ENCODE measurements at places on chromosomes 12 and 14.
A peak's percentile ranks its signal among the peaks of the same experiment; 100 is the strongest.

DNA sequence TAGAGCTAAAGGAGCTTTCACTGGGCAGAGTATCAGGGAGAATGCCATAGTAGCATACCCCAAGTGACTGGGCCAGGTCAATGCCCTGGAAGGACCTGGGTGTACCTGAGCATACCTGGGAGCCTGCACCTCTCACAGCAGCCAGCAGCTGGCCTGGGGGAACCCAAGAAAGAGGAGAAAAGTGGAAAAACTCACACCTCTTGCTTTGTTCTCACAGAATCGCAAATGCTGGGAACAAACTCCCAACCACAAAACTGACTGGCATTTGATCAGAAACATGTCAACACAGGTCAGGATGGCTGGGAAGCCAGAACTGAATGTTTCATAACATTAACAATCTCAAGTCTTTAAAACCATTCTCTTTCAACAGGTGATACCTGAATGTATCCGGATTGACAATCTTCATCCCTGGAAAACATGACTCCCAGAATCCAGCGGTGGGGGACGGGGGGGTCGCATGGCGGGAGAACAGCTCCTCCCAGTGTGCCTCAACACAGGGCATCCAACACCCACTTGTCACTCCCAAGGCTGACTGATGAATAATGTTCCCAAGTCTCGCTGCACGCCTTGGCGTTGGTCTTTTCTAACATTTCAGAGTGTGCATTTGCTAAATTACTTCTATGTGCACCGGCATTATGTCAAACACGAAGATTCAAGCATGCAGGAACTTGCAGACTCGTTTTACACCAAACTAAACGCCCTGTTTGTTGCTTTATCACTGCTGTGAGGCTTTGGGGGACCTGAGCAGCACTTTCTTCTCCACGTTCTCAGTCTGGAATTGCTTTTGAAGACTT, 7.9 kb downstream of the FOXN3 start:
- peak; percentile 56 for DNase-seq

- no peak for DNase-seq
Observed at GRCh38 chr12:116294454-116295165, 17.1 kb upstream of the MED13L start.

- no peak for DNase-seq
Observed at GRCh38 chr12:98224584-98225221, 290.7 kb upstream of the TMPO start.

DNA sequence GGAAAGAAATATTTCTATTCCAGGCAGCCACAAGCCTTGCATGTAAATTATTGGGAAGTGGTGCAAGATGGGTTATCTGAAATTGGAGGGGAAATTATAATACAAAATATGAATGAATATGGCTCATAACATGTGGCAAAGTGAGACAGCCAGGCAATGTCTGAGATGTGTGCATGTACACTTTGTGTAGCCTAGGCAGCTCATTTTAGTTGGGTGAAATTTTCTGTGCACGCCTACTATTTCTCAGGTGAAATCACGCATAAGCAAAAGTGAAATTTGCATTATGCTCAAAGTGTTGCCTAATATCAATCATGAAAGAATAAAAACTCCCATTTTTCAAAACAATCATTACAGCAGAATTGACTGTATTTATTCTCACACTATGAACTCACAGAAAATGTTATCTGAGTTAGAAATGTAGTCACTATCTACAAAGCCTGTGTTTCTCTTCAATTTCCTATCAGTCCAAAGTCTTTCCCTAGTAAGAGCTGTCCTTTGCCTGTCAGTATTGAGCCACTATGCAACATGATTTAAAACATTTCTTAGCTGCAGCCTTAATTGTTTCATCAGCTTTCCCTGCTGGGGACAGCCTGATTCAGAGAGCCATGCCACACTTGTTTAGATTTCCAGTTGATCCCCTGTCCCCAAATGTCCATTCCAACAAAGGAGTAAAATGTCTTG, 80.7 kb downstream of the EPS8 start:
- DNase-seq: no peak

DNA sequence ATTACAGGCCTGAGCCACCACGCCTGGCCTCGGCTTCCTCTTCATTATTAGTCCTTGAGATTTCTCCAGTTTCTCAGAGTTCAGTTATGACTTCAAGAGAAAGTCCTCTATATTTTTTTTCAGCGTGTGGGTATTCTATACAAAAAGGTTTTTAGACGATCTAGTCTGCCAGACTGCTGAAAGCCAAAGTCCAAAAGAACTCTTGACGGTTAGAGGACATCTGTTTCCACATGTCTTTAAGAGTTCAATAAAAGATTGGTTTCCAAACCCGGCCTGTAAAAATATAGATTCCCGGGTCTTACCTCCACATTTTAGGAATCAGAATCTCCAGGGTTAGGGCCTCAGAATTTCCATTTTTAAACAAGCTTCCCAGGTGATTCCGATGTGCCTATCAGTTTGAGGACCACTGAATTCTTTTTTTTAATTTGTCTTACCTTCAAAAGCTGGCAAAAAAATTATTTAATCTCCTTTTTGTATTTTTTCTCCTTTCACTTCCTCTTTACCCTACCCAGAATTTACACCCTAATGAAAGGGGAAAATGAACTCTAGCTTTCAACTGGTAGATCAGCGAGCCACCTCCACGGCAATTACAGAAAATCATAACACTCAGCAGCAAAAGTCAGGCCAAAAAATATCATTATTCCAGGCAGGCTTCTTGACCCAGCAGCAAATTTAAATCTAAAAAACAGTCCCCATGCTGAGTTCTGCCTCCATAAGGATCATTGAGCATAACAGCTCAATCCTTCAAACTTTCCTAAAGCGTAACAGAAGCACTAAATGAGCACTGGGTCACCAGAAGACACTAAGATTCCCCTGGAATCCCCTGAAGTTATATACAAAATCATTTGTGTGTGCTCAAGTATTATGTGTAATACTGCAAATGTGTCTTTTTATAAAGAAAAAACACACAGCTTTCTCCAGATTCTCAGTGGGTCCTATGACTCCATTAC, 8.7 kb downstream of the NT5DC3 start:
- no peak for DNase-seq

DNA sequence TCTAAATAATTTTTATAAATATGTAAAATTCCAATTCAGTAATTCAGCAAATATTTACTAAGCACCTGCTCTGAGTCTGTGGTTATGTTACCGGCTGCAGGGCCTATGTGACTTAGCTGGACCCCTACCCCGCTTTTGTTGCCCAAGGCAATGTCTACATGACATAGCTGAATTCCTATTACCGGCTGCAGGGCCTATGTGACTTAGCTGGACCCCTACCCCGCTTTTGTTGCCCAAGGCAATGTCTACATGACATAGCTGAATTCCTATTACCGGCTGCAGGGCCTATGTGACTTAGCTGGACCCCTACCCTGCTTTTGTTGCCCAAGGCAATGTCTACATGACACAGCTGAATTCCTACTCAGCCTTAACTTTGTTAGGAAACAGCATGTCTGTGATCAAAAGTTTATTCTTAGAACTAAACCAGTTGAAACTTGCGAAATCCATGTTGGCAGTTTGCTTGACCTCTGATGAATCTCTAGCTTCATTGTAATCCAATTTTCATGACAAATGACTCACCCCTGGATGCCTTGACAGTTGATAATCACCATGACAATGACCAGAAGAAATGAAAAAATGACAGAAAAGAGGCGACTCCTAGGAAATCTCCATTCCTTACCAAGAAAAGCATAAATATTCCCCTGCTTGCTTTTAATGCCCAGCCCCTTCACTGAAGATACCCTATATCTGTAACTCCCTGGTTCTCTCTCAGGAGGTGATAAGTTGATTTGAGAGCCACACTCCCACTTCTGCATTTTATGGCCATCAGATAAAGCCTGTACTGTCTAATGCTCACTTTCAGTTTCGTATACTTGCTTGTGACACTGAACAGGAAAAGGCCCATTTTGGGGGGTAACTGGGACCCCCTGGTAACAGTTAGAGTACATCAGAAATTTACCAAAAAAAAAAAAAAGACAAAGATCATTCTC, 148.4 kb upstream of the SYT10 start:
- DNase-seq: peak; percentile 96

DNA sequence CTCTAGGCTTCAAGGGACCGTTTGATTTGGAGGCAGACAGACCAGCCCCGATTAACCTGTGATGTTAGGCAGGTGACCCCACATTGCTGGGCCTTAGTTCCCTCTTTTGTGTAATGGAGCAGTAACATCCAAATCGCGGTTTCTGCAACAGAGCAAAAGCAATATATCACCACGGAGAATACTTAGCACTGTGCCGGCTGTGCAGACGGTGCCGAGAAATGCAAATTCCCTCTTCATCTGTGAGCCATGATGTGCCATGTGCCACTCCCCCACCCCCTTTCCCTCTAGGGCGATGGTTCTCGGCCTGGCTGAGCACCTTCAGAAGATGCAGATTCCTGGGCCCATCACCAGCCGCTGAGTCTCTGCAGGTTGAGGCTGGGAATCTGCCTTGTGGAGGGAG, 10.9 kb downstream of the BCL7A start:
- no peak for DNase-seq

DNA sequence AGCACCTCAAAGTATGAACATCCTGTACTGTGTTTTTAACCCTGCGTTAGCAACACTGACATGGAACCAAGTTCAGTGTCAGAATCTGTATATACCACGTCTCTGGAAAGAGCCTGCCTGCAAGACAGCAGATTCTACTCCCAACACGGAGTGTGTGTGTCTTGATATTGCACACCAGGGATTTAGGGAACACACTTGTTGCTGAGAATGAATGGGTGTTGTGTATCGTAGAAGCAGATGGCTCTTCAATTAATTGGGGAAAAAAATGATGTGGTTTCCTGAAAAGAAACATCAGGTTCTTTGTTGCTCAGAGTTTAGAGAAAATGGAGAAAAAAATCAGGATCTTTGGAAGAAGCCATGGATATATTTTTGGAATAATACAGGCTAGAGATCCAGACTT, 170.8 kb downstream of the EGLN3 start:
- DNase-seq: no peak

DNA sequence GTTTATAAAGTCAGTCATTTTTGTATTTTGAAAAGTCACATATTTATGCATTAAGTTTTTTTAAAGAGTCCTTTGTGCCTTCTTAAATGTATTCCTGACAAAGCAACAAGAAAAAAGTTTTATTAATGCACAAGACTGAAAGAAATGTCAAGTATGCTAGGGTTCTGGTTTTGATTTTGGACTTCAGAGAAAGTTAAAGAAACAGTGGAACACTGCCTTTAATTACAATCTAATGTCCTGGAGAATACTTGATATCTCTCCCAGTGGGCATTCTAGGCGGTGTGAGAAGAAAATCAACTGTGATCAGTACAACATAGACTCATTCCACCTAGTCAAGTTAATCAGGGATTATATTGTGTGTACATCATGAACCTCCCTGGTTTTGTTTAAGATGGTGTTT, 49.9 kb downstream of the PRICKLE1 start:
- DNase-seq: peak; percentile 66

- no peak for DNase-seq
Observed at GRCh38 chr12:28585146-28585545, 394.9 kb downstream of the CCDC91 start.

- DNase-seq: no peak
Observed at GRCh38 chr14:89750281-89750755, 204.2 kb downstream of the EFCAB11 start.

DNA sequence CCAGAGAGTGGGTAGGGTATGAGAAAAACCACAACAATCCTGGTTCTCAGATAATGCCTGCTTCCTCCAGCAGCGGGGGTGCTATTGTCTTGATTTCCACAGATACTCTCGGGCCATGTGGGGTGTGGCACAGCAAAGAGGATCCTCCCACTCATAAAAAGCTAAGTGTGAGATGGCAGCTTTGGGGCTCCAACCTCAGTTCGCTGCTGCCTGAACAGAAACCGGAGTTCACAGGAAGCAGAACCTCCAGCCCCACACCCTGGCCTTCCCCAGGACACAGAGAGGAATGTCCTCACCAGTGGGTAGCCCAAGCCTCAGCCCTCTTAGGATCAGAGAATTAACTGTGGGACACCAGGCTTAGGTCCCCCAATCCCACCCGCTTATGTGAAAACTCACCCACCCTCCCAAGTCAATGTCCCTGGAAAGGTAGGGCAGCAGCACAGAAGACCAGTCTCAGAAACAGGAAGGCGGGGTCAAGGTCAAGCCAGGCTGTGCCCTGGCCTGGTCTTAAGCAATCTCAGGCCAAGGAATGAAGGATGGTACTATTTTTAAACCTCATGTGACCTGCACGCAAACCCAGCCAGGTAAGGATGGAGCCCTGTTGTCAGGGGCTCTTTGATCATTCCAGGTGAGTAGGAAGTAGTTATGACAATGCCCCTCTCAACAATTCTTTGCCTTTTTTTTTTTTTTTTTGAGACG, 9.0 kb downstream of the KCTD10 start:
- no peak for DNase-seq

DNA sequence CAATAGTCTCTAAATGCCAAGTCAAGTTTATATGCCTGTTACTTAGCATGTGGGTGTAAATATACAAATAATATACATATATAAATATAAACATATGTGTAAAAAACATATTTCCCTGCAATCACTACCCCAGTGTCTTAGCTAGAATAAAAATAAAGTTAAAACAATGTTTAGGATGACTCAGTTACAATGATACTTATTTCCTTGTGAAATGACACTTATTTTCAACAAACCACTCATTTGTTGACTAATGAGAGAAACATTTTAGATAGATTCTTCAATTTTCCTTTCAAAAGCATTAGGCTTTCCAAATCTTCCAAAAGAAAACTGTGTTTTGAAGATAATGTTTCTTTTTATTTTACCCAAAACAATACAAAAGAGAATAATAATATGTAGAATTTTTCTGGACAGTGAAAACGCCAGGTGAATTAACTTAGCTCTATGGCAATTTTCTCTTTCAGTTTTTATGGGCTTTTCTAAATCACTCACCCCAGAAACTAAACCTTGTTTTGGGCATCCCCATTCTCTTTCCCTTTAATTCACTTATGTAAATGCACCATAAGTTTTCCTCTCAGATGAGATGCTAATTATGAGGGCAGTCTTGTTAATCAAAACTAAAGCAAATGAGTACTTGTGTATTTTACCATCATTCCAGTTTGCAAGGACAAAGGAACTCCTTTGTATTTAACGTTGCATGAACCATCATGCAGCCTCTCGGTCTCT, 465.9 kb downstream of the BCAT1 start:
- DNase-seq: no peak

- DNase-seq: no peak
Observed at GRCh38 chr12:81216739-81217138, 138.9 kb downstream of the ACSS3 start.

- no peak for DNase-seq
Observed at GRCh38 chr12:69057742-69058141, 124.8 kb upstream of the CPM start.

GRCh38 chr12:89621521-89621920, 87.1 kb downstream of the ATP2B1 start:
- peak; percentile 35 for DNase-seq

DNA sequence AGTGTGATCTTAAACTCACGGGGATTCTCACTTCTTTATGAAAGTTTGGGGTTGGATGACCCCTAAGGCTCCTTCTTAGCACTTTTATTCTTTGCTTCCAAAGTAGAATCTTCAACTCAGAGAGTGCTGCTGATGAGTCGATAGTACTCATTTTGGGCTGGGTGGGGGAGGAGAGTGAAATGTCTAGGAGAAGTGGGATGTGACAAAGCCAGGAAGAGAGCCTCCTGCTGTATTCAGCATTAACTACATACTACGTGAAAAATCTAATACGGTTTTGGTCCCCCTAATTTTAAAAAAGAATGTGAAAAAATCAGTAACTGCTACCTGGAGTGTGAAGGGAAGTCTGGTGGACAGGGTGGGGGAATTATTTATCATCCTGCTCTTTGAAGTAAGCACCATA, 148.3 kb downstream of the SAMD4A start:
- DNase-seq: no peak
